ENCODE measurements at places on chromosomes 6 and 20.

DNA sequence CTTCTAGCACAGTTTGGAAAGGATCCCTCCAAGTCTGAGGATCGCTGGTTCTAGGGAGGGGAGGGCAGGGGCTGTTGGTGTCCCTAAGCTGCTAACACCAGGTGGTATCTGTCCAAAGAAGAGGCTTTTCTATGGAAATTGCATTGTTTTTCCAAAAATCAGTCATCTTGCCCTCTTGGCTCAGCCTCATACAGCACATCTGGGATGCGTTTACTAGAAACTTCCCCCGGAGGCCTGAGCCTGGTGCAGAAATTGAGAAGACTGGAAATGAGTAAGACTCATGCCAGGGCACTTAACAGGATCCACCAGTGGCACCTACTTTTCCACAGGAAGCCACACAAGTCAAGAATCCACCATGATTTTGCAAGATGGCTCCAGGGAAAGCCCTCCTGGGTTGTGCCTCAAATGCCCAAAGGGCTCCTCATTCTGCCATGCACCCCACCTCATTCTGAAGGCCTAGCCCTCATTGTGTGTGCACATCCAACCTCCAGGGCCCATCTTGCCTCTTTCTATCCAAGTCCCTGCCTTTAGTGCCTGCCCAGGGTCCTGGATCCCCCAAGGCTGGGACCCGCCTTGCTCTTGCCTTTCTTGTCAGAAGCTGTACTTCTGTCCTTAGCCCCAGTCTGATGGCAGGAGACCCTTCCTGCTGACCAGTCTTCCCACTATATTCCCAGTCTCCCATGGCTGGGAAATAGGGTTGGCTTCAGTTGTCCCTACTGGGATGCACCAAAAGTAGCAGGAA, 97.6 kb downstream of the MRPL14 start:
- DNase-seq: no peak

DNA sequence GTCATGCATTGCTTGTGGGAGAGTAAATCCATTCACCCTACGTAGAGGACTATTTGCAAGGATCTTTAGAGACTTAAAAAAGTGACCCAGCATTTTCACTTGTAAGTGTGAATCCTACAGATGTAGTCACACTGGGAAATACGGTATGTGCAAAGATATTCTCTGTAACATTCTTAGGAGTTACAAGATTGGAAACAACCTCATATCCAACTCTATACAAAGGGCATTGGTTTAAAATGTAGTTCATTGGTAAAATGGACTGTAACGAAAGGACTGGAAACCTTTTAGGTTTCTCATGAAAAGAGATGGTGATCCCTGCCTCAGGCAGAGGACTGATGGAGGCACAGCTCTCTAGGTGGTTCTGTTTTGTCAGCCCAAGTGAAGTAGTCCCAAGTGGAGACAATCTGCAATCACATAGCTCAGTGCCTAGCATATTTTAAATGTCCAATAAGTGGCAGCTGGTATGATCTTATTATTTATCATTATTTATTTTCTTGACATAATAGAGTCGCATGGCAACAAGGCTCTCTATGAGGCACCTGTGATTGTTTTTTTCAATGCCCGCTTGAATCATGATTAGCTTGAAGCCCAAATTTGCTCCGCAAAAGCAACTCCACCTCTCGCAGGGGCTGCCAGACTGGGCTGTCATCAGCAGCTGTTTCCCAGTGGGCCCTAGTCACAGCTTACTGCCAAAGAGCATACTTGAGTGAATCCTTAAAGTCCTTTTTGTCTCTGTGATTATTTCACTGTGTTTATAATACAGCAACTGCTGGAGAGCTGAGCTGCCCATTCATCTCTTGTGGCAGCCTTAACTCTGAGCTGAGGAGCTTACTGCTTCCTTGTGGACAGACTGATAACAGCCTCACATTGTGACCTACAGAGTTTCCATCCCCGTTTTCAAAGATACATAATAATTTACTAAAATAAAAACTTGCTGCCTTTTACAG, 19.8 kb upstream of the ENPP1 start:
- DNase-seq: no peak

DNA sequence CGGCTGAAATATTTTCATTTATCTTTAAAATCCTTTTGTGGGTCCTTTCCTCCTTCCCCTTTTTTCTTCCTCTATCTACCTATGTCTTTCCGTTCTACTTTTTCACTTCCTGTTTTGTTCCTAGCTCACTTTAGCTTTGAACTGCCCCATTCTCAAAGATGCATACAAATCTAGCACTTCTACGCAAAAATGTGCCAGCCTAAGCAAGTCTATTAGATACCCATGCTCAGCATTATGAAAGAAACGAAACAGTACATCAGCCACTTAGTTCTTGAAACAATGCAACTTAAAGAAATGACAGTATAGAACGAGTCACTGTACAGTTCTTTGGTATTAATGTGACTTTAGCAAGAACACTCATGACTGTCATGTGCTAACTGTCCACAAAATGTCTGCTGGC, 47.3 kb upstream of the MARCKS start:
- no peak for DNase-seq

DNA sequence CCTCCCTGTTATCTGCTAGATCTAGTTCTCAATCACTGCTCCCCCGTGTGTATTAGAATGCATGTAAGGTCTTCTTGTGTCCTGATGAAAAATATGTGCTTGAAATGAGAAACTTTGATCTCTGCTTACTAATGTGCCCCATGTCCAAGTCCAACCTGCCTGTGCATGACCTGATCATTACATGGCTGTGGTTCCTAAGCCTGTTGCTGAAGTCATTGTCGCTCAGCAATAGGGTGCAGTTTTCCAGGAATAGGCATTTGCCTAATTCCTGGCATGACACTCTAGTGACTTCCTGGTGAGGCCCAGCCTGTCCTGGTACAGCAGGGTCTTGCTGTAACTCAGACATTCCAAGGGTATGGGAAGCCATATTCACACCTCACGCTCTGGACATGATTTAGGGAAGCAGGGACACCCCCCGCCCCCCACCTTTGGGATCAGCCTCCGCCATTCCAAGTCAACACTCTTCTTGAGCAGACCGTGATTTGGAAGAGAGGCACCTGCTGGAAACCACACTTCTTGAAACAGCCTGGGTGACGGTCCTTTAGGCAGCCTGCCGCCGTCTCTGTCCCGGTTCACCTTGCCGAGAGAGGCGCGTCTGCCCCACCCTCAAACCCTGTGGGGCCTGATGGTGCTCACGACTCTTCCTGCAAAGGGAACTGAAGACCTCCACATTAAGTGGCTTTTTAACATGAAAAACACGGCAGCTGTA, 73.4 kb downstream of the PTPN1 start:
- DNase-seq: no peak

DNA sequence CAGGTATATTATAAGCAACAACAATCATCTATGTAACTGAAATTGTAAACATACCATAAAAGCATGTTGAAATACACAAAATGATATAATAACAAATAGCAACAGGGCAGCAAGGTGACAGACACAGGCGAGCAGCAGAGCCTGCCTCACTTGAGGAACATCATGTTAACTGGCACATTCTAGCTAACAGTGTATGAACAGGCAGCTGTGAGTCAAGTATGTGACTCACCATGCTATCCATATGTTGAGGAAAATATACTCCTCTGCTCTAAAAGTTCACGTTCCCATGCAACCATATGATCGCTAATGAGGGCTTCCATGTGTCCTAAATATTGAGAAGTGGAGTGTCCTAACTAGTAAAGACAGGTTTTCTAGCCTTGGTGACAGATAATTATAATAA, 18.4 kb downstream of the SERAC1 start:
- DNase-seq: no peak

DNA sequence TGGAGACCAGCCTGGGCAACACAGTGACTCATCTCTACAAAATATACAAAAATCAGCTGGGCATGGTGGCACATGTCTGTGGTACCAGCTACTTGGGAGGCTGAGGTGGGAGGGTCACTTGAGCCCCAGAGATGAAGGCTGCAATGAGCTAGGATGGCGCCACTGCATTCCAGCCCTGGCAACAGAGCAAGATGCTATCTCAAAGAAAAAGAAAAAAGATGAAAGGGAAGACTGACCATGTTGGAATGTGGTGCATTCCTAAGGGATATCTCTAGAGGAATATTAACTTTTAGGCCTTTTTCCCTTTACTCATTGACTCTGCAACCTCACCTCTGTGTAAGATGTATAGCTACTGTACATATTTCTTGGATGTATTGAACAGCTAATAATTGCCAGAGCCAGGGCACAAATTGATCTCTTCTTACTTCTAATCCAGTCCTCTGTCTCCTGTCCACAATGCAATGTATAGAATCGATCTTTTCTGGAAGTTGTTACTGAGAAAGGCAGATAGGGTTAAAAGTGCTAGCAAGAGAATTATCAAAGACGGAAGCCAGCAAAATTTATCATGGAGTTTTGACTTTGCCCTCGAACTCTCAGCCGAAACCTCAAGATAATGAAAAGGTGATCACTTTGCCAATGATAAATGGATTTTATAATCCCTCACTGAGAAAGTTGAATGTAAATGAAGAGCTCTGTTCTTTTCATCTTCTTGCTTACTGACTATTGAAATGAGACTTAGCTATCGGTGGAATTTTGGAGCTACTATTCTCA, 46.3 kb downstream of the GCNT2 start:
- no peak for DNase-seq

- no peak for DNase-seq
Measured at GRCh38 chr6:2977799-2978590, 6.6 kb upstream of the SERPINB6 start.

- DNase-seq: no peak
Measured at GRCh38 chr6:117387454-117387974, 38.2 kb downstream of the ROS1 start.

DNA sequence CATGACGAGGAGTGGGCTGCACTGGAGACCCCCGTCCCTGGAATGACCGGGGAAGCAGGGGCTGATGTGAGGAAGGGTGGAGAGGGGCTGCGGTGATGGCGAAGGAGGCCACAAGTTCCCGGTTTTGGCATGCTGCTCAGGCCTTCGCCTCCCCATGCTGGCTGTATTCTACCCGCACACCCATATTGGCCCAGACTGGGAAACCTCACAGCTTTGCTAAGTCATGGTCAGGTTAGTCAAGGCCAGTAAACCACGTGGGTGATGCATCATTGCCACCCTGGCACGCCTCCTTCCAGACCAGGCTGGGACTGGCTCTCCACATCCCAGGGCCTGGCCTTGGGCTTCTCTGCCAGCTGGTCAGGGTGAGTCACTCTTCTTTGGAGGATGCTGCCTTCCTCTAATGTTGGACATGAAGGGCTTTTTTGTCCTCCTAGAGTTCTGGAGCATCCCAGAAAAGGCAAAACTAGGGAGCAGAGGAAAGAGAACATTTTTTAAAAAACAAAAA, 53.8 kb downstream of the PCNA start:
- DNase-seq: no peak

GRCh38 chr6:88662163-88662580, 301.2 kb downstream of the RNGTT start:
- no peak for DNase-seq

DNA sequence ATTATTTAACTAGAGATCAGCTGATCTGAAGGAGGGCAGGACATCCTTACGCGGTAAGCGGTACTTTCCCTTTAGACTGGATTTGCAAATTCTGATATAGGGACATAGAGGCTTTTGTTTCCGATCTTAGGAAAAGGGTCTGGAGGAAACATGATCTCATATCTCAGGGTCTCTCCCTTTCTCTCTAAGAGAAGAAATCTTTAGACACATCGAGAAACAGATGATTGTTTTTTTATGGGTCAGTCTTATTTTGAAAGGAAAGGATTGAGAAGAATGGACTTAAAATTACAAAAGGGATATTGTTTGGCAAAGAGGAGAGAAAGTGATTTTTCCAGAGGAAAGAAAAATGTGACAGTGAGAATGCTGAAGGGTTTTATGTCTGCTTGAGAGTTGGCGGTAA, 83.9 kb upstream of the OGFRL1 start:
- DNase-seq: no peak

DNA sequence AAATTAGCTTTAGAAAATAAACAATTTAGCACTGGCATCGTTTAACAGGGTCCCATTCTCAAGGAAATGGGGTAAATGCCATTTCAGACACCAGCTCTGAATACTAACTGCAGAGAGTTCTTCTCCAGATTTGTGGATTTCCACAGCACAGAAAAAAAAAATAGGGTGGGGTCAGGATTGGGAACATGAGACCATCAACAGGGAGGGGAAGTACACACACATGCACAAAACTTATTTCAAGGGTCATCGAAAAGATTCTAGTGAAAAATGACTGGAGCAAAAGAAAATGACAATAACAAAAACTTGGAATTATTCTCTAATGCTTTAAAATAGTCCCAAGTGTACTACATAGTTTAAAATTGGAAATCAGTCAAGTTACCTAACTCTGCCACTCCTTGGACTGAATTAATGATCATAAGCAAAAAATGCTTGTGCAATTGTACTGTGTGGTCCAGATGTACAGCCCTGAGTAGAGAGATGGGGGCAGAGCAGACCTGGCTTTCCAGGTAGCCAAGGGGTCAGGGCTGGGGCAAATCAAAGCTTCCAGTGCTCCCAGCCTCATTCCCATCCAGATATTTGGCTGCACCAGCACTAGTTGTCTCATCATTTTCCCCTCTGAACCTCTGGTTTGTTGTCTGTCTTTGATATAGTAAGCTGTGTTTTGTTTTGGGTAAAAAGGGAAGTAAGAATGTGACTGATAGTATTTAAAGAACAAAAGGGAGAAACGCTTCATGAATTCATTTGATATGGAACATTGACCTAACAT, 152.4 kb downstream of the SOBP start:
- DNase-seq: no peak

- no peak for DNase-seq
Measured at GRCh38 chr6:26493258-26493657, 6.8 kb upstream of the BTN1A1 start.

Measured in stimulated activated CD4-positive, alpha-beta T cell treated with anti-CD3 and anti-CD28 coated beads, Interleukin-15, amount 100 ng/mL, for 1 hour (primary cell).